HT-29 (cell line): ENCODE measurements at places on chromosomes 13 and 19. TPM values are rescaled to one million over a fixed set of nuclear protein-coding genes. Genes with fewer than 3 reads are reported as not detected.

GRCh38 chr13:95295026-95295425 lies 6.2 kb downstream of the ABCC4 start:
- no peak for DNase-seq

GRCh38 chr13:43166644-43167457 lies 143.5 kb downstream of the DNAJC15 start:
- DNase-seq: no peak

DNA sequence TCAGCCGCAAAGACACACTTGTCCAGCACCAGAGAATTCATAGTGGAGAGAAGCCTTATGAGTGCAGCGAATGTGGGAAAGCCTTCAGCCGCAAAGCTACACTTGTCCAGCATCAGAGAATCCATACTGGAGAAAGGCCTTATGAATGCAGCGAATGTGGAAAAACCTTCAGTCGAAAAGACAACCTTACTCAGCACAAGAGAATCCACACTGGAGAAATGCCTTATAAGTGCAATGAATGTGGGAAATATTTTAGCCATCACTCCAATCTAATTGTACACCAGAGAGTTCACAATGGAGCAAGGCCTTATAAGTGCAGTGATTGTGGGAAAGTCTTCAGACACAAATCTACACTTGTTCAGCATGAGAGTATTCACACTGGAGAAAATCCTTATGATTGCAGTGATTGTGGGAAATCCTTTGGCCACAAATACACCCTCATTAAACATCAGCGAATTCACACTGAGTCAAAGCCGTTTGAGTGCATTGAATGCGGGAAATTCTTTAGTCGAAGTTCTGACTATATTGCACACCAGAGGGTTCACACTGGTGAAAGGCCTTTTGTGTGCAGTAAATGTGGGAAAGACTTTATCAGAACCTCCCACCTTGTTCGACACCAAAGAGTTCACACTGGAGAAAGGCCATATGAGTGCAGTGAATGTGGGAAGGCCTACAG lies 6.8 kb downstream of the ZNF134 start:
- no peak for DNase-seq

- no peak for DNase-seq
Observed at GRCh38 chr13:71880753-71881541, 13.9 kb upstream of the DACH1 start.

RELB gene
- 11.4 and 18.8 TPM in 2 replicates for total RNA-seq

KLK6 gene
- 352 and 367 TPM in 2 replicates for total RNA-seq

CYP2F1 gene
- not detected in 2 replicates for total RNA-seq

BSG gene
- 725 and 781 TPM in 2 replicates for total RNA-seq
